ENCODE measurements at places on chromosomes 6 and 20. TPM values are rescaled to one million over a fixed set of nuclear protein-coding genes. Genes with fewer than 3 reads are reported as not detected.

PCSK2 gene
- 1.1 TPM for total RNA-seq

GJA10 gene
- total RNA-seq = not detected

CALHM6 gene
- total RNA-seq = 0.27 TPM

TMEM217 gene
- total RNA-seq = 1.0 TPM

ZFP57 gene
- total RNA-seq = 0.59 TPM

GRCh38 chr6:18985061-18985460 is 597.9 kb downstream of the RNF144B start:
- no peak for DNase-seq
- H3K27me3 ChIP-seq = no peaks in the 10 kb centered on the region
- H3K4me3 ChIP-seq = no peak overlapping the region
- H3K36me3 ChIP-seq = no peaks in the 10 kb centered on the region
- no peak overlapping the region for H3K27ac ChIP-seq

DNA sequence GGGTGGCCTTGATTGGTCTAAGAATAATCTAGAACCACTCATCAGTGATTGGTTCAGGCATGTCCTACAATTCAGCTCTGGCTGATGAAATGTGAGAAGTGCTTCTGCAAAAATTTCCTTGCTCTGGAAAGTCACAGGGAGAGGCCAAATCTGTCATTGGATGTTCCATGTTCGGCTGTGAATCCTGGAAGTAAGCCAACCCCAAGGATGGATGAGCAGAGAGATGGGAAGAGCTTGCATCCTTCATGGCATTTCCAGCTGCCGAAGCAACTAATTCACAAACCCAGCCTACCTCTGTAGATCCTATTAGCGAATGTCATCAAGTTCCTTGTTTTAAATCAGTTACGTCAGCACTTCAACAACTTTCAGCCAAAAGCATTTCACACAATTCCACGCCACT is 187.2 kb upstream of the SOX4 start:
- no peaks in the 10 kb centered on the region for H3K4me1 ChIP-seq
- no peak overlapping the region for H3K4me3 ChIP-seq
- H3K27me3 ChIP-seq = no peaks in the 10 kb centered on the region

GRCh38 chr20:44494681-44495080 is 19.0 kb downstream of the TTPAL start:
- H3K4me3 ChIP-seq = no peak overlapping the region
- H3K27ac ChIP-seq = no peak overlapping the region
- H3K4me1 ChIP-seq = no peaks in the 10 kb centered on the region
- no peak for DNase-seq
- H3K27me3 ChIP-seq = no peaks in the 10 kb centered on the region
- peaks cover 19% of the 10 kb centered on the region for H3K36me3 ChIP-seq

GRCh38 chr6:108966251-108966650 is 118.0 kb downstream of the ARMC2 start:
- no peak for DNase-seq
- peaks cover 17% of the 10 kb centered on the region for H3K4me1 ChIP-seq
- H3K27me3 ChIP-seq = no peaks in the 10 kb centered on the region
- no peak overlapping the region for H3K4me3 ChIP-seq
- no peak overlapping the region for H3K27ac ChIP-seq

- peak; percentile 83 for DNase-seq
- H3K4me1 ChIP-seq = peaks cover 2% of the 10 kb centered on the region
- no peaks in the 10 kb centered on the region for H3K27me3 ChIP-seq
- H3K4me3 ChIP-seq = no peak overlapping the region
Measured at GRCh38 chr6:128327890-128328289, 192.5 kb downstream of the PTPRK start.

DNA sequence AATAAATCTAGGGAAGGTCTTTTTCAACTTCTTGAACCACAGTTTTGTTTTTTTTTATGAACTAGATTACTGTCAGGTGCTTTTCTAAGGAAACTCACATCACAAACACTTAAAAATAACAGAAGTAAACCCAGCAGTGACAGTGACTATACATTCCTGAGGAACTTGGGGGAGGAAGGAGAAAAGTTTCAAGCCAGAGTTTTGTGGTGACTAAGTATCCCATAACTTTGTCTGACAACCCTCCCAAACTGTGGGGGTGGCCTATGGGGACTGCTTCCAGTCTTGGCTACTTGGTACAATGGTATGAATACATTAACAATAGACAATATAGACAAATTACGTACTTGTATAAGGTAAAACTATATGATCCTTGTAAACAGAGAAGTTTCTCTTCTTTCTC is 202.5 kb upstream of the MAN1A1 start:
- H3K27ac ChIP-seq = no peak overlapping the region
- H3K27me3 ChIP-seq = no peaks in the 10 kb centered on the region
- H3K4me1 ChIP-seq = 0 out of 2 replicates have a peak, but pooled peaks cover 1% of the 10 kb centered on the region
- DNase-seq = no peak

DNA sequence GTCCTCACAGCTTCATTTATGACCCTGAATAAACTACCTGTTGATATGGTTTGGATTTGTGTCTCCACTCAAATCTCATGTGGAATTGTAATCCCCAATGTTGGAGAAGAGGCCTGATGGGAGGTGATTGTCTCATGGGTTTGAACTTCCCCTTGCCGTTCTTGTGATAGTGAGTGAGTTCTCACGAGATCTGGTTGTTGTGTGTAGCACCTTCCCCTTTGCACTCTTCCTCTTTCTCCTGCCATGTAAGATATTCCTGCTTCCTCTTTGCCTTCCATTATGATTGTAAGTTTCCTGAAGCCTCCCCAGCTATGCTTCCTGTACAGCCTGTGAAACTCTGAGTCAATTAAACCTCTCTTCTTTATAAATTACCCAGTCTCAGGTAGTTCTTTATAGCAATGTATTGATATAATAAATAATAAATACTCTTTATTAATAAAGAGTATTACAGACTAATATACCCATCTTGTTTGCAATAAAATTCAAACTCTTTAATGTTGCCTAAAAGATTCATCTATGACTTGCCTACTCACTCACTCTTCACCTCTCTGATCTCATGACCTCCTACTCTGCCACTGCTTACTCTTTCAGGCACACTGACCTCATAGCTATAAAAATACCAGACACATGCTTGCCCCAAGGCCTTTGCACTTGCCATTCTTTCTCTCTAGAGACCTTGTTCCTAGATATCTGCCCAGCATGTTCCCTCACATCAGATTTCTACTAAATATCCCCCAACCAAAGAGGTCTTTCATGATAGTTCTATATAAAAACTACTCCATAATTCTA is 256.4 kb upstream of the MARCKS start:
- no peak overlapping the region for H3K27ac ChIP-seq
- H3K4me1 ChIP-seq = peaks cover 6% of the 10 kb centered on the region
- DNase-seq = no peak
- no peaks in the 10 kb centered on the region for H3K36me3 ChIP-seq
- no peaks in the 10 kb centered on the region for H3K27me3 ChIP-seq
- no peak overlapping the region for H3K4me3 ChIP-seq

DNA sequence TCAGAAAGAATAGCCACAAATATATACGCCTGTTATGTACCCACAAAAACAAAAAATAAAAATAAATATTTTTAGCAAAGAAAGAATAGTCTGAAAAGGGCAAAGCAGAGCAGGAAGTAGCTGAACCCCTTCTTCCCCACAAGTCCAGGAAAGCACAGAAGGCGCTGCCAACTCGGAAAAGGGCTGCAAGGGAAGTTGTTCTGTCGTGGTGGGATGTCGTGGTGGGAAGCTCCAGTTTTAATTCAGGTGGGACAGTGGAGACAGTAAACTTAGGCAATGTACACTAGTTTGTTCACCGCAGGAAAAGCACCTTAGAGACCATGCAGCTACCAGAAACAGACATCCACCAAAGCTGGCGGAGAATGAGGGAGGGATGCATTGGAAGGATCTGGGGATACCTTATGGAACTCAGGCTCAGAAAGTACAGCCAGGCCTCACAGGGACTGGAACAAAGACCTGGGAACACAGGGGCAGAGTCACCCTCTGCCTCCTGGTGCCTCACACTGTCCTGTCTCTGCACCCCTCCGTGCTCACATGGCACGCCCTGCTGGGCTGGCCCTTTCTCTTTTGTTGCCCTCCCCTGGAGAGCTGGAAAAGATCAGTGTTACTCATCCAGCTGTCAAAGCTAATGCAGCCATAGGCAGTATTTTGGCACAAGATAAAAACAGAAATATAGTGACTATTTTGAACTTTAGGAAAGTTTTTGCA is 3.3 kb upstream of the APMAP start:
- no peak overlapping the region for H3K27ac ChIP-seq
- H3K27me3 ChIP-seq = 0 out of 2 replicates have a peak, but pooled peaks cover 2% of the 10 kb centered on the region
- H3K4me3 ChIP-seq = no peak overlapping the region
- no peak for DNase-seq

DNA sequence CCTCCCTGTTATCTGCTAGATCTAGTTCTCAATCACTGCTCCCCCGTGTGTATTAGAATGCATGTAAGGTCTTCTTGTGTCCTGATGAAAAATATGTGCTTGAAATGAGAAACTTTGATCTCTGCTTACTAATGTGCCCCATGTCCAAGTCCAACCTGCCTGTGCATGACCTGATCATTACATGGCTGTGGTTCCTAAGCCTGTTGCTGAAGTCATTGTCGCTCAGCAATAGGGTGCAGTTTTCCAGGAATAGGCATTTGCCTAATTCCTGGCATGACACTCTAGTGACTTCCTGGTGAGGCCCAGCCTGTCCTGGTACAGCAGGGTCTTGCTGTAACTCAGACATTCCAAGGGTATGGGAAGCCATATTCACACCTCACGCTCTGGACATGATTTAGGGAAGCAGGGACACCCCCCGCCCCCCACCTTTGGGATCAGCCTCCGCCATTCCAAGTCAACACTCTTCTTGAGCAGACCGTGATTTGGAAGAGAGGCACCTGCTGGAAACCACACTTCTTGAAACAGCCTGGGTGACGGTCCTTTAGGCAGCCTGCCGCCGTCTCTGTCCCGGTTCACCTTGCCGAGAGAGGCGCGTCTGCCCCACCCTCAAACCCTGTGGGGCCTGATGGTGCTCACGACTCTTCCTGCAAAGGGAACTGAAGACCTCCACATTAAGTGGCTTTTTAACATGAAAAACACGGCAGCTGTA is 73.4 kb downstream of the PTPN1 start:
- H3K4me1 ChIP-seq = no peaks in the 10 kb centered on the region
- peaks cover 18% of the 10 kb centered on the region for H3K36me3 ChIP-seq
- 0 out of 2 replicates have a peak overlapping the region, but pooled peaks have one; percentile 32 for H3K27ac ChIP-seq
- H3K4me3 ChIP-seq = no peak overlapping the region
- DNase-seq = no peak

DNA sequence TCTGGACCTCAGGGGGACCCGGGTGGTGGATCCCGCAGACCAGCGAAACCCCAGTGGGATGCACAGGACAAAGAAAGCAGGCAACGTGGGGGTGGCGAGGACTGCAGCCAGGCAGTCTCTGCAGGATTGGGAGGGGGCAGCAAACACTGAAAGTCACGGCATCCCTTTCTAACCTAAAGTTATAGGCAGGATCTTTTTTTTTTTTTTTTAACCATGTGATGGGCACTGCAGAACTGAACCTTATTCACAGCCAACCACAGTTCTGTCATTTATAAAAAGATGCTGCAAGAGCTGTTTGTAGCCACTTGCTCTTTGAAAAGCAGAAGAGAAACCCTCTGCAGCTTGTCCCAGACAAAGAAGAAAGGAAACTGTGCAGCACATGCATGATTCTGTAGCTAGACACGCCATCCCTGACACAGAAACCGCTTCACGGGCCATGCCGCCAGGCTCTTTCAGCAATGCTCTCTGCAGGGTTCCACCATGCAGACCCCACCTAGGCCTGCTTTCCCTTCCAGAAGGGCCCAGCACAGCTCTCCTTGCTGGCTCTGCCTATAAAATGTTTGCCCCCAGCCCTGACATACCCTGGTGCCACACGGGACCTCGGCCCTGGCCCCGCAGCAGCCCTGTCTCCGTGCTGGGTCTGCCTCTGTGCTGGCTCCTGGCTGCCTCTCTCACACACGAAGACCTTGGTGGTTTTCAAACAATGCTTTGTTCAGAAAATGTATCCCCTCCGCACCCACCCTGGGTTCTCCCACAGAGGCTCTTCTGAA is 70.8 kb downstream of the PYGB start:
- H3K4me3 ChIP-seq = no peak overlapping the region
- peaks cover 7% of the 10 kb centered on the region for H3K36me3 ChIP-seq
- no peaks in the 10 kb centered on the region for H3K27me3 ChIP-seq

Measured in GM23338 (cell line).